Breast epithelium (tissue), 4 donors: ENCODE measurements at places on chromosomes 1 and 21. TPM values are rescaled to one million over a fixed set of nuclear protein-coding genes. Genes with fewer than 3 reads are reported as not detected.

Gene ARHGEF19
- 18.0 TPM for total RNA-seq

Gene CD164L2
- 5.3 TPM for total RNA-seq

Gene UTS2
- total RNA-seq, result not detected

Gene BCL10
- 17.7 TPM for total RNA-seq

Gene IL20
- total RNA-seq, result not detected

Gene COL11A1
- 0.88 TPM for total RNA-seq

Gene NTMT2
- total RNA-seq, result not detected

Gene SELENBP1
- 63.6 TPM for total RNA-seq

Gene AMY2A
- 1.3 TPM for total RNA-seq

Gene RHEX
- total RNA-seq, result 4.4 TPM

Gene S100B
- total RNA-seq, result 242 TPM

Gene TBX15
- 34.1 TPM for total RNA-seq

Gene MYOM3
- 0.59 TPM for total RNA-seq

Gene HHIPL2
- 0.59 TPM for total RNA-seq

Gene BTBD8
- 7.2 TPM for total RNA-seq

Gene SMG5
- total RNA-seq, result 54.7 TPM

DNA sequence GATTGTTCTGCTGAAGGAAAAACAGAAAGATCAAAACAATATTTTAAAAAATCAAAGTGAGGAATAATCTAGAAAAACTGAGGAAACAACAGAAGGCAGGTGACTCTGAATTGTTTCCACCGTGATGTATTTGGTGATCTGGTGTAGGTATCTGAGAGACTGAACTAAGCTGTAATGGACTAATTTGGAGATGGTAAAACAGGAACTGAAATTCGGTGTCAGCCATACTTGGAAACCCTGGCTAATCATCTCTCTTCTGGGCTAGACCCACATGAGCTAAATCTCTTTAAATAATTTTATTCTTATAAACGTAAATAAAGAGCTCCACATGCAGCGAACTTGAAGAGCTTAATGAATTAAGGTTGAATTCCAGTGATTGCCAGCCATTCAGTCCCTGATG, 1226.1 kb downstream of the NCAM2 start:
- no peak for DNase-seq

DNA sequence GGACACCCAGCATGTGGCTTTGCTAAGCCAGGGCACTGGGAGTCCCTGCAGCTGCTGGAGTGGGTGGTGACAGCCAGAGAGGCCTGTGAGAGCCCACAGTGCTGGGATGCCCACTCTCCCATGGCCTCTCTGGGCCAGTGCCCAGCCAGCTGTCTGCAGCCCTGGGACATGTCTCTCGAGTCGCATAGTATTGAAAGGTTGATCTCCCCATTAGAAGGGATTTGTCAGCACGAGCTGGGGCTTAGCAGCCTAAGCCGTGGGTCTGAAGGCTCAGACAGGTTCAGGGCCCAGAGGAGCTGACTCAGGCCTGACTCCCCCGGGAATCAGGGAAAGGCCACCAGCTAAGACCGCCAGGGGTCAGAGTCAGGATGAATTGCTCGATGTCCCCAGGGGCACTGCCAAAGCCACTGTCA, 53.5 kb downstream of the FOXD2 start:
- DNase-seq, result no peak

GRCh38 chr1:202245391-202245790, 51.8 kb downstream of the LGR6 start:
- DNase-seq, result no peak

- DNase-seq, result no peak
Observed at GRCh38 chr1:201595381-201595780, 56.5 kb downstream of the NAV1 start.

GRCh38 chr1:4529446-4530165, 124.8 kb upstream of the AJAP1 start:
- no peak for DNase-seq

- DNase-seq, result no peak
Observed at GRCh38 chr1:112399456-112399855, 3.4 kb downstream of the CTTNBP2NL start.

DNA sequence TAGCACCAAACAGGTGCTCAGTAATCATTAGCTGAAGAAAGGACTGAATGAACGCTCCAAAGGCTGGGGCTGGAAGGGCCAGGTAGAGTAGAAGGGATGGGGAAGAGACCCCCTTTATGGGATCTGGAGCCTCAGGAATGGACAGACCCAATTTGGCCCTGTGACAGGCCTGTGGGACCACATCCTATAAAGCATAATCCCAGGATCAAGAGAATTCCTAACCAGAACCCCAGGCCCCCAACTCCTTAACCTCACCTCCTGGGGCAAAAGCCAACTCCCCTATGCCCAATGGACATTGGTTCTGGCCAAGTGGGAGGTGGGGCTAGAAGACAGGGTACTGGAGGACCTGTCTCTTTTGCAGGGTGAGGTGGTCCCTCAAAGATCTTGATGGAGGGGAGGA, 9.2 kb downstream of the HPCAL4 start:
- DNase-seq, result no peak

- no peak for DNase-seq
Observed at GRCh38 chr1:116434849-116435248, 61.8 kb downstream of the ATP1A1 start.

- DNase-seq, result no peak
Observed at GRCh38 chr21:27419153-27419552, 452.3 kb upstream of the ADAMTS5 start.

DNA sequence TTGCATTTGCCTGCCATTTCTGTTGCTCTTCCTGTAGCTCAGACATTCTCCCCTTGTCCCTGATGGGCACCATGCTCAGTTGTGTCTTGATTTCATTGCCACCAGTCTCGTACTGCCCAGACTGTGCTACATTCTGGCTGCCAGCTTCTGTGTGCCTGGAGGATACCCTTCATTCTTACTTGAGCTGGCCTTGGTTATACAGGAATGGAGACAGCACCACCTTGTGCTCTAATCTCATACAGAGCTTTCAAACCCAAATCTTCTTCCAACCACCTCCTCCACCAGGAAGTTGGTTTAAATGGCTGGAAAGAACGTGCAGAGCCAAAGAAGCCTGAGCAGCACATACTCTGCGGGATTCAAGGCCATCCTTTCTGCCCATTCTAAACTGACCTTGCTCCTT, 165.3 kb downstream of the SLC35F3 start:
- no peak for DNase-seq

GRCh38 chr1:208654241-208654640, 410.1 kb upstream of the PLXNA2 start:
- no peak for DNase-seq

GRCh38 chr21:15164678-15165303, 100.0 kb upstream of the NRIP1 start:
- no peak for DNase-seq

DNA sequence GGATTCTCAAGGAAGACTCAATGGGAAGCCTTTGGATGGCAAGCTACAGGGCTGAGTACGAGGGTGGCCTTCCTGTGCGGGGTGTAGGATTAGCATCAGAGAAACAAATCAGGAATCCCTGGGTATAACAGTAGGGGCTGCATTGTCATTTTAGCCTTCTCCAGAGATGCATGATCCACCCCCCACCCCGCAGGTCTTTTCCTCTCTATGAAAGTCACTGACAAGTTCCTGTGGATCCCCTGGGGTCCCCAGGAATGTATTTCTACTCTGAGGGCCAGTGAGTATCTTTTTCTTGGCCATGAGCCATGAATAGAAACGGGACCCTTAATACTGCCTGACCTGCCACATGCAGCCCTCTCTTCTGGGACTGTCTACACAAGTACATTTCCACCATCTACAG, 473.0 kb upstream of the VAMP3 start:
- no peak for DNase-seq

- no peak for DNase-seq
Observed at GRCh38 chr1:147273409-147274336, 31.2 kb downstream of the CHD1L start.

- peak; percentile 84 for DNase-seq
Observed at GRCh38 chr1:30877205-30877912, 31.2 kb downstream of the SDC3 start.

- DNase-seq, result no peak
Observed at GRCh38 chr1:19437891-19438294, 47.4 kb downstream of the CAPZB start.

GRCh38 chr1:199124351-199124750, 485.5 kb downstream of the PTPRC start:
- DNase-seq, result no peak

GRCh38 chr1:107787299-107787698, 177.7 kb downstream of the VAV3 start:
- no peak for DNase-seq

GRCh38 chr1:6126028-6126427, 54.1 kb downstream of the CHD5 start:
- DNase-seq, result no peak

- no peak for DNase-seq
Observed at GRCh38 chr1:193237381-193237978, 51.1 kb upstream of the B3GALT2 start.

GRCh38 chr1:2205191-2205952, 10.8 kb upstream of the FAAP20 start:
- DNase-seq, result peak; percentile 96

DNA sequence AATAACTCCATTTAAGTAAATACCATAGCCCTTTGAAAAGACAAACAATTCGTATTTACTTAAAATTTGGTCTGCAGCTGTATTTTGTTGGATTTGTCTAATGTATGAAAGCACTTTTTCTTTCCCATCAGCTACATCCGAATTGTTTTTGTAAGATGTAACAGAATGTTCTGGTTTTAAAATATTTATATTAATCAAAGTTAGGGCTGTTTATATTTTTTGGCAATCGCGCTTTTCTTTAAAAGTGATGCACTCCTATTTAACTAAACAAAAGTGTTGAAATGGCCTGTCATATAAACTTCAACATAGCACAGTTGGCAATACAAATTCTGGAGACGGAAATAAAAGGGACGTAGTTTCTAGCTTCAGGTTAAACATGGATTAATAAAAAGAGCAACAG, 216.3 kb upstream of the ADGRL2 start:
- no peak for DNase-seq

DNA sequence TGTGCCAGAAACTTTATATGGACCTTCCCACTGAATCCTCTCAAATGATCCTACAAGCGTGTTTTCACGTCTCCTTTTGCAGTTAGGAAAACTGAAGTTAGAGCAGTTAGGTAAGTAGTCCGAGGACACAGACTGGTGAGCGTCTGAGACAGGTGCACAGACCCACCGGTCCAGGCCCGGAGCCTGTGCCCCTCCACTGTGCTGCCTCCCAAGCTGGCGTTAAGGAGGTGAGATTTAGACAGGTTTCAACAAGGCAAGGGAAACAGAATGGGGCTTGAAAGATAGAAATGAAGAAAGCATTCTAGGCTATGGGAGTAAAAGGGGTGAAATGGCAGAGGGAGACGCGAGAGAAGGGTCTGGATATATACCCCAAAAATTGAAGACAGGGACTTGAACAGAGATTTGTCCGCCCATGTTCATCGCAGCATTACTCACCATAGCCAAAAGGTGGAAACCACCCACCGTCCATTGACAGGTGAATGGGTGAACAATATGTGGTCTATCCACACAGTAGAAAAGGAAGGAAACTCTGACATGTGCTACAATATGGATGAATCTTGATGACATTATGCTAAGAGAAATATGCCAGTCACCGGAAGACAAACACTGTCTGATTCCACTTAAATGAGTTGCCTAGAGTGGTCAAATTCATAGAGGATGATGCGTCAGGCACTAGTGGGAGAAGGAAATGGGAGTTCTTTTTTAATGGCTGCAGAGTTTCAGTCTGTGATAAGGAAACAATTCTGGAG, 15.7 kb upstream of the PKP1 start:
- DNase-seq, result no peak

- DNase-seq, result no peak
Observed at GRCh38 chr1:167716000-167716271, 5.8 kb upstream of the MPZL1 start.

DNA sequence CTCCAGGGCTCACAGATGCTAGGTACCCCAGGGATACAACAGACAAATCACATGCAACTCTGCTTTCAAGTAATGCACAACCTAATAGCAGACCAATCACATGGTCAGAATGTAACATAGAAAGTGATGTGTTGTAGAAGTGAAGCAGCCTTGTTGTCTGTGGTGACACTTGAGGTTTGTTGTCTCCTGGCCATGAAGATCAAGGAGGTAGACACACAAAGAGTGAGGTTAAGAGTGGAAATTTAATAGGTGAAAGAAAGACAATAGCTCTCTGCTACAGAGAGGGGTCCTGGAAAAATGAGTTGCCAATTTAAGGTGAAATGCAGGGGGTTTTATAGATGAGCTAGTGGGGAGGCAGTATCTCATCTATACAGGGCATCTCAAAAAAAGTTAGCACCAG, 2.5 kb upstream of the TMEM9 start:
- no peak for DNase-seq

GRCh38 chr1:41918450-41919043, at the start of gene HIVEP3:
HIVEP3 (minus strand) TSS chr1:41918922.
- no peak for DNase-seq

GRCh38 chr1:37021502-37021901, 12.8 kb downstream of the GRIK3 start:
- no peak for DNase-seq

GRCh38 chr1:101820071-101820470, 176.7 kb downstream of the OLFM3 start:
- DNase-seq, result no peak

- DNase-seq, result no peak
Observed at GRCh38 chr1:88647749-88648415, 36.2 kb upstream of the PKN2 start.

GRCh38 chr1:156707417-156708217, 2.2 kb upstream of the CRABP2 start:
- no peak for DNase-seq

- DNase-seq, result no peak
Observed at GRCh38 chr1:222792744-222793143, 22.1 kb upstream of the DISP1 start.

DNA sequence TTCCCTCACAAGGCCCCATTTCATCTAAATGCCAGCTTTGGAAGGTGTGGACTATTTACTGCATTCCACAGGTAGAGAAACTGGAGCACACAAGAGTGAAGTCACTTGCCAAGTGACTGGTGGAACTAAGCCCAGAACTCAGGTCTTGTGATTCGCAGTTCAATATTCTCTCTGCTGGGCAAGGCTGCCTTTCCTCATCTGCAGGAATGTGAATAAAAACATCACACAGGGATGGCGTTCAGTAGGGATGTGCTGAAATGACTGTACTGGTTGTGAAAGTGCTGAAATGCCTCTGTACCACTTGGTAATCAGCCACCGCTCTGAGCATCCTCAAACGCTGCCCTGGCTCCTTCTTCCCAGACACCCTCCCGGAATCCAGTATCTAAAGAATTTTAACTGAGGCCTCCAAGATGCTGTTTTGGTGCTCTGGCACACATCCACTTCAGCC, 145.6 kb downstream of the HIVEP3 start:
- peak; percentile 94 for DNase-seq
